Dermis blood vessel endothelial cell (primary cell): ENCODE measurements at places on chromosomes 4 and X. TPM values are rescaled to one million over a fixed set of nuclear protein-coding genes. Genes with fewer than 3 reads are reported as not detected.

The PF4V1 gene
- total RNA-seq = 0.34 TPM in 1 of 2 replicates, not detected in the other

The RASSF6 gene
- total RNA-seq = under 0.01 and 0.23 TPM in 2 replicates

The TMSB15A gene
- total RNA-seq = 1.8 TPM in 1 of 2 replicates, not detected in the other

The F8A2 gene
- 0.17 TPM in 1 of 2 replicates, not detected in the other for total RNA-seq
